Mesenchymal stem cell (in vitro differentiated cells and primary cell): ENCODE measurements at places on chromosomes 16 and 17.

DNA sequence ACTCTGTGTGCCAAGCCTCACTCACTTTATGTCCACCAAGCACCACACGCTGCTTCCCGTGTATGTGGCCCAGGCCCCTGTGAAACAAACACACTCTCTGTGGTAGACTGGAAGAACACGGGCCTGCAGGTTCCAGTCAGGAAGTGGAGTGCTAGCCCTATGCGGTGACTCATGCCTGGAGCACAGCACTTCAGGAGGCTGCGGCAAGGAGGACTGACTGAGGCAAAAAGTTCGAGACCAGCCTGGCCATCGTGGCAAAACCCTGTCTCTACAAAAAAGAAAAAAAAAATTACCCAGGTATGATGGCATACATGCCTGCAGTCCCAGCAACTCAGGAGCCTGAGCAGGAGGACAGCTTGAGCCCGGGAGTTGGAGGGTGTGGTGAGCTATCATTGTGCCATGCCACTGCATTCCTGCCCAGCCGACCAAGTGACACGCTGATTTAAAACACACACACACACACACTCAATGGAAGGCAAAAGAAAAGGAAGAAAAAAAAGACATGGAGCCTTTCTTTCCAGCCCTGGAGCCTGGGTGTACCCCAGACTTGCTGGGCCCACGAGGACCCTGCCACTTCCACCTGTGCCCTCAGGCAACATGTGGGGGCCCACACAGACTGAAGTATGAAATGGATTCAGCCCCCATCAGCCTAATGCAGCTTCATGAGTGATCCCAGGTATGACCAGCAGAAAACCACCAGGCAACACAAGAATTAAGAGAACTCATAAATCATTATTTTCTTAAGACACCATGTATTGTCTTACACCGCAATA, 126.6 kb downstream of the ANKRD11 start:
- DNase-seq: peak; percentile 89

GRCh38 chr16:81832801-81833547, 53.9 kb downstream of the PLCG2 start:
- no peak for DNase-seq

DNA sequence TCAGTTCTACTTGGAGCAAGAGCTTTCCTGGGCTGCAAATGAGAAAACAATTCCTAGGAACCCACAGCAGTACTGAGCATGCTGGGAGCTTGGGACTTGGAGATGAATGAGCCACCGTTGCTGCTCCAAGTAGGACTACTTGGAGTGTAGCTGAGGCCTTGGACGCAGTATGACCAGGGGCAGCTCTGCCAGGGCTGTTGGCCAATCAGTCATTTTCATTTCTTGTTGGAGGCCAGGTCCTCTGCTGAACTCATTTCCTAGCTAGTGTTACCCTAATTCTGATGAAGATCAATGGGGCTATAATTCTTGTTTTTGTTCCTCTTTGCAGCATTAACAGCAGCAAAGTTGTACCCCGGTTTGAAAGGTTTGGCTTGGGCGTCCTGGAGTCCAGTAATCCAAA, 8.0 kb upstream of the LGALS9 start:
- DNase-seq: no peak

DNA sequence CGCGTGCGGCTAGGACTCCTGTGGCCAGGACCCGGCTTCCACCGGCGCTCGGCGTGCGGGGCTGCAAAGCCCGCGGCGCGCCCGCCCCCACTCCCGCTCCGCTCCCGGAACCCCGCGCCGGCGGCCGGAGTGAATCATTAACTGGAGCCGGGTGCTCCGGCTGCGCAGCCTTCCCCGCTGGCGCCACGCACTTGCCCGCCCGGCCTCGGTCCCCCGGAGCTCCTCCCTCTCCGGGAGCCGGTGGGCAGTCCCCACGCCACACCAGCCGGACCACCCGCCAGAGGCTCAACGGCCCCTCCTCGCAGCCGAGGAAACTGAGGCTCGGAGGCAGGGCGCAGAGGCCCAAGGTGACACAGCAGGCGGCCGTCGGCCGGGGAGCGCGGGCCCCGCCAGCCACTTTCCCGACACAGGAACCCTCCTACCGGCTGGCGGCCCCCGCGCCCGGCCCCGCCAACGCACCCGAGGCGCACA, 580 bp downstream of the BCAR1 start:
- peak; percentile 46 for DNase-seq

DNA sequence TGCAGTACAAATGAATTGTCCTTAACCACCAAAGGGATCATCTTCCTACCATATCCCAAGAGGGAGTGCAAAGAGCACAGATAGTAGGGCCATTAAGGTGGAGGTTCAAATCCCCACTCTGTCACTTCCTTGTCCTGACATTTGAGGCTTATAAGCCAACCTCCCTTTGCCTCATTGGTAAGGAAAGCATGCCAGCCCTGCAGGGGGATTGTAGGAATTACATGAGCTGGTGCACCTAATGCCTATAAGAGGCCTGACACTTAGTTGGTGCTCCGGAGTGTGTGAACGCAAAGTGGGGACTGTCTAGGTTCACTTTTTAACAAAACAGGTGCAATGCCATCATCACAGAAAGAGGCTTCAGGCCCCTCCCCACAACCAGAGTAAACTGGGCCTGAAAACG, 374.4 kb downstream of the SNX29 start:
- DNase-seq: no peak

- DNase-seq: no peak
Measured at GRCh38 chr17:43949781-43950180, 4.0 kb downstream of the PYY start.

DNA sequence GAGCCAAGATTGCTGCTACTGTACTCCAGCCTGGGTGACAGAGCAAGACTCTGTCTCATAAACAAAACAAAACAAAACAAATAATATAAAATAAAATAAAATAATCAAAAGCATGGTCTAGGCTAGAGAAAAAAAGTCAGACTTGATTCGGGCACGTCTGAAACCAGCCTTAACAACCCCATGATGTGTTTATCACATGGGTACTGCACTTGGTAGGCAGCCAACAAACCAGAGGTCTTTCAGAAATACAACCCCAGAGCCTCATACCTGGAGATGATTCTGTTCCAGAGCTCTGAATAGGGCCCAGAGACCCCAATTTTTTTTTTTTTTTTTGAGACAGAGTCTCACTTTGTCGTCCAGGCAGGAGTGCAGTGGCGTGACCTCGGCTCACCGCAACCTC, 9.6 kb upstream of the HAPSTR1 start:
- no peak for DNase-seq

GRCh38 chr17:75093548-75094158, 5.9 kb downstream of the SLC16A5 start:
- no peak for DNase-seq

- peak; percentile 65 for DNase-seq
Measured at GRCh38 chr17:5418858-5419355, 555 bp downstream of the NUP88 start.

- DNase-seq: no peak
Measured at GRCh38 chr17:3770466-3770865, 30.5 kb downstream of the ITGAE start.
